EL (cell line): ENCODE measurements at places on chromosomes 11 and 22.

GRCh38 chr11:134893810-134894685 is 482.0 kb upstream of the B3GAT1 start:
- no peak for DNase-seq

DNA sequence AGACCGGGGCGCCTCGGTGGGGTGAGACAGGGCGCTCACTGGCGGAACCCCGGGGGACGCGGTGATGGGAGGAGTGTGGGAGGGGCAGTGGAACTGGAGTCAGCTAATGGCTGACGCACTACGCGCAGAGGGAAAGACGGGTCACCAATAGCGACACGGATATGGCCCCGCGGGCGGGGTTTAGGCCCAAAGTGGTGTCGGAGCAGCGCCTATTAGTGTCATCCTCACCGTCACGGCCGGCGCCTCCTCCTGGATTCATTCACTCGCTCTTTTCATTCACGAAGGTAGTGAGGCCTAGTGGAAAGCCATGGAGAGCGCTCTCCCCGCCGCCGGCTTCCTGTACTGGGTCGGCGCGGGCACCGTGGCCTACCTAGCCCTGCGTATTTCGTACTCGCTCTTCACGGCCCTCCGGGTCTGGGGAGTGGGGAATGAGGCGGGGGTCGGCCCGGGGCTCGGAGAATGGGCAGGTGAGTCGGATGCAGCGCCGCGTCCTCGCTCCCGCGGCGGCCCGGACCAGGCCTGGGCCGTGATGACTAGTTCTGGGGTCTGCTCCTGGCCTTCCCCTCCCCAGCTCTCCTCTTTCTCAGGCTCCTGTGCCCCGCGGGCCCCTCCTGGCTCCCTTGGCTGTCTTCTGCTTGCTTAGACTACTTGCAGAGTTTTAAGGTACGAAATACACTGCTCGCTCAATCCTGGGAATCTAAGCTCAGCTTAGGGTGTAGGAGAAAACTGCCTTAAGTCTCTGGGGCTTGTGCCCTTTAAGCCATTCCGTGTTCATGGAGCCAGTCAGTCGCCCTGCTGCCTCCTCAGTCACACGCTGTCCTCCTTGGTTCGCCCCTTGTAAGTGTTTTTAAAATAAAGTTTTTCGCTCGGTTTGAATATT is at the start of gene HSD17B12:
Gene HSD17B12, plus strand, starts transcription at position 218 of the 880 bp plus-strand sequence. Its CDS starts 90 bp downstream, at position 308.
- DNase-seq = peak; percentile 100

DNA sequence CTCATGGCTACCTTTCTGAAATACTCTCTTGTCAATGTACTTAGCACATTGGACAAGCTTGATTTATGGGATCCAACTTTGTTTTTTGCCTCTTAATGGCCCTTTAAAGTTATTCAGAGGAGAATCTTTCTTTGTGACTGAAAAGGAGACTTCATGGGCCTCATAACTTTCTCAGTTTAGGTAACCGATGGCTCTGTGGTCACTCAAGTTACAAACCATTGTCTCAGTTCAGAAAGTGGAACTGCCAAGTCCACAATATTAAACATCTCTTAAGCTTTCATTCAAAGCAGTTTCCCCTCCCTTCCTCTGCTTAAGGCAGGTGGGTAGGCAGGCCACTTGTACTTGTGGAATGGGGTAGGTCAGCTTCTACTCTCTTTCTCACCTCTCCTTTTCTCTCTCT is 12.3 kb upstream of the ARL14EP start:
- DNase-seq = no peak

GRCh38 chr11:12685229-12685628 is 11.0 kb downstream of the TEAD1 start:
- DNase-seq = no peak

- DNase-seq = no peak
These were observed 4.1 kb downstream of the SUN2 start for GRCh38 chr22:38751422-38752346.

GRCh38 chr11:17354601-17354991 is 3.0 kb downstream of the NCR3LG1 start:
- DNase-seq = peak; percentile 79

- DNase-seq = no peak
These were observed 31.6 kb downstream of the SGSM3 start for GRCh38 chr22:40401981-40402406.

DNA sequence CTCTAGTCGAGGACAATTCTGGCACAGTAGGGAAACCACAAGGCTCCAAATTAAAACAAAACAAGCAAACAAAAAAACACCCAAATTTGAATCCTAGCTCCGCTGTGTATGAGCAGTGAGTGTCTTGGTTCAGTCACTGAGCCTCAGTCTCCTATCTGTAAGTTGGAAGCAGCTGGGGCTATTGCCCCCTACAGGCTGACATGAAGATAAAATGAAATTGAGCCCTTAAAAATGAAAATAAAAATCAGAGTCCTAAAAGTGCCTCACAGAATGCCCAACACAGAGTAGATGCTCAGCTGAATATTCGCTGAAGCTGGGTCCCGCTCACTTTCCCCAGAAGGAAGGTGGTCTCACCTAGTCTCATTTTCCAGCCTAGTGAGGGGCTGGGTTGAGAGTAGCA is 65.2 kb downstream of the PDE2A start:
- peak; percentile 16 for DNase-seq

- peak; percentile 5 for DNase-seq
These were observed 28.5 kb downstream of the ZNF280B start for GRCh38 chr22:22479999-22480532.

DNA sequence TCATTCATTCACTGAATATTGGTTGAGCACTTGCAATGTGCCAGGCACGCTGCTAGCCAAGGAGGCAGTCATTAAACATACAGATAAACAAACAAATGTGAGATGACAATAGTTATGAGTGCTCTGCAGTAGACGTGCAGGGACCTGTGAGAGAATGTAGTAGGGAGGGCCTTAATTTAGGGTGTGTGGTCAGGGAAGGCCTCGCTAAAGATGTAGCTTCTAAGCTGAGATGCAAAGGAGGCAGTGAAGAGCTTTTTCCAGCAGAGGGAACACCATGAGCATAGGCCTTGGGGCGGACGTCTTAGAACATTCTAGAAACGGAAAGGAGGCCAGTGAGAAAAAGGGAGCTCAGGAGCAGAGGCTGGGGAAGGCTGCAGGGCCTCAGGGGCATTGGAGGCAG is 789 bp upstream of the NCF4 start:
- no peak for DNase-seq

- peak; percentile 97 for DNase-seq
These were observed 19.3 kb downstream of the CREB3L1 start for GRCh38 chr11:46296528-46297448.

DNA sequence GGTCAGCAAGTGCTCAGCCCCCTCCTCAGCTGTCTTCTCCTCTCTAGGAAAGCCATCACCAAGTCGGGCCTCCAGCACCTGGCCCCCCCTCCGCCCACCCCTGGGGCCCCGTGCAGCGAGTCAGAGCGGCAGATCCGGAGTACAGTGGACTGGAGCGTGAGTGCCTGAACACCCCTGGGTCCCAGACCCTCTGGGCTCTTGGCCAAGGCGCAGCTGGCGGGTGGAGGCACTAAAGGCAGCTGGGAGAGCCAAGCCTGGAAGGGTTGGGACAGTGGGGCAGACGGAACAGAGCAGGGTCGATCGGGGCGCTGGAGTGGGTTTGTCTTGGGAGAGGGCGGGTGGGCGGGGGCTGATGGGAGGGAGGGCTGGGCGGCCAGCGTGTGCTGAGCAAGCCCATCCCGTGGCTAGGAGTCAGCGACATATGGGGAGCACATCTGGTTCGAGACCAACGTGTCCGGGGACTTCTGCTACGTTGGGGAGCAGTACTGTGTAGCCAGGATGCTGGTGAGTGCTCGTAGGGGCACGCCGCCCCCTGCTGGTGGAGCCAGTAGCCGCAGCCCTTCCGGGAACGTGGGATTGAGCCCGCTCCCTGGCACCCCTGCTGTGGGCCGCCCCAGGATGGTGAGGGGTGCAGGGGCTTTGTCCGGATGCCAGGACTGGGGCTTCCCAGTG is 14.1 kb upstream of the MDK start:
- DNase-seq = peak; percentile 49

- DNase-seq = no peak
These were observed 90.7 kb downstream of the ETS1 start for GRCh38 chr11:128496692-128497060.
